ENCODE measurements at places on chromosomes 4 and X.

GRCh38 chrX:103918571-103919269 lies 43.7 kb upstream of the TMSB15B start:
- DNase-seq: peak; percentile 61

DNA sequence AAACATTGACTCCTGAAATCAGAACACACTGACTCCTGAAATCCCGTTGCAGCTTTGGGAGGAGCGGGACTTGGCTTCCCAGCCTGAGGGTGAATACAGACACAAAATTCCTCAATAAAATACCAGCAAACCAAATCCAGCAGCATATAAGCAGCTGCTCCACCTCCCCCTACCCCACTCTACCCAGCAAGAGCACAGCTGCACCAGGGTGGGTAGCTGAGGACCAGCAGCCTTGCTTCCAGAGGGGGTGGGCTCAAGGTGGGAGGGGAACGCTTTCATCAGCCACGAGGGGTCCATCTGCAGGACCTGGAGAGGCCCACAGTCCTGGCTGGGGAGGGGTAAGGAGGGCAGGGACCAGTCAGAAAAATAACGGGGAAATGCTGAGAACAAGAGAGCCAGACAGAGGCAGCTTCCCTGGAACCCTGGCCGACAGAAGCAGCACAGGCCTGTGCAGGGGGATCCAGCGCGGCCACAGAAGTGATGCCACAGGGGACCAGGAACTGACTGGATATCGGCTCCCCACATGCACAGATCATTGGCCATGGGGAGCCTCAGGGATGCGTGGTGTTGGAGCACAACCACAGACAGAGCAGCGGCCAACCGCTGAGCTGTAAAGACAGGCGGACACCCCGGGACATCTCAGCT lies 49.8 kb downstream of the FGFRL1 start:
- DNase-seq: no peak

GRCh38 chr4:6338175-6338950 lies 68.7 kb downstream of the WFS1 start:
- DNase-seq: no peak

DNA sequence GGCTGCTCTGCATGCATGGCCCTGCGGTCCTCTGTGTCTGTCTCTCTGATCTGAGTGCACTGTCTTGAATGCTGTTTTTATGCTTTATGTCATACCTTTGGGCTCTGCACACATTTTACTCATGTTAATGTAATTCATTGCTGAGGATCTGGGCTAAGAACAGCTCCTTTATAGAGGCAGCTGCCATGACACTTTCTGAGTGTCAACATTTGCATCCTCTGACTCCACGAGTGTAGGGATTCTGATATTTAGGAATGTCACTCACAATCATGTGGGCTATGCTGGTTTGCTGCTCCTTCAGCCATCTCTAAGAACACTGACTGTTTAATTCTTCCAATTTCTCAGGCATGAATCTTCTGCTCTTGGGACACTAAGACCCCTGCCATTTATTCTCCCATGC lies 192.2 kb upstream of the CPEB2 start:
- no peak for DNase-seq

DNA sequence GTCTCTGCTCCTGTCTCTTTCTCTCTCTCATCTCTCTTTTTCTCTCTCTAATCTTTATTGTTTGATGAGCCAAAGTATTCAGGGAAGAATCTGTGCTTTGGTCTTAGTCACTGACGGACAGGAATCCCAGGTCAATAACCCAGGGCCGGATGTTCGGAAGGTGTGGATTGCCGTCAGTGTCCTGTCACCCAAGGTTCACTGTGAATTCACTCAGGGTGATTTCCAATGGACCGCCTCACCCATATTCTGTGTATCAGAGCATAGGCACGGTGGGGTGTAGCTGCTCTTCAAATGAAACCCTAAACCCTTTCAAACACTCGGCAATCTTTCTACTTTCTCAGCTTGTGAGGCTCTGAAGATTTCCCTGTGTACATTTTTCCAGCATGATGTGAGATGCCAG lies 144.6 kb upstream of the GPC4 start:
- DNase-seq: no peak

- DNase-seq: peak; percentile 57
Observed at GRCh38 chrX:1581132-1581531, 10.3 kb upstream of the AKAP17A start.

DNA sequence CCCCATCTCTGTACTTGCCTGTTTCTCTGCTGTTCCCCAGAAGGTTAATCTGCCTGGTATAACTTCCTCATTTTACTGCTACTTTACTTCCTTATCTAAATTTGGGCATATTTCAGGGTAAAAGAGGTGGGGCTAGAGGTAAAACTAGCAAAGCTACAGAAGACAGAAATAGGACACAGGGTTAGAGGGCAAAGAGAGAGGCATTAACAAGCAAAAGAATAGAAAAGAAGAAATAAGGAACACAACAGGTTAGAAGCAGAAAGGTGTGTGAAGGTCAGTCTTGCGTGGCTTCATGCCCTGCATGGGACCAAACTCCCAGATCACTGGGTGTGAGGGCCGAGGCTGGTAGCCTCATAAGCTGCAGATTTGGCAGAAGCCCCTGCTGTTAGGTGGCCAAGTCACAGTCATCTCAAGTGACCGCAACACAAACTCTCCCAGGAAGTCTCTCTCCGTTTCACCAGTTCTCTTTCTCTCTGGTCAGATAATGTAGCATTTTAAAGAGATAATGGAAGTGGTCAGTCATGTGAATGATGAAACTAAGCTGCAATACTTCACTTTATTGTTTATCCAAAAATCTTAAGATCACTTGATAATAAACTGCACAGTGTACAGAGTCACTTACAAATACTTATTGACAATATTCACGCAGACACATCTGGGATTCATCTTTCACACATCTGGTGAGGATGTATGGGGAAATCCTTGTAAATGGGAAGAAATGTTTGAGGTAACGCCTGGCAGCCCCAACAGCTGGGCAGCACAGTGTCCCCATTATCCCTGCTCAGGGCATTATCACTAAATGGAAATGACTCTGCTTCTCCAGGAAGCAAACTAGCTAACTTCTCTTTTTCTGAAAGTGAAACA lies 16.4 kb downstream of the TMEM154 start:
- DNase-seq: no peak

- DNase-seq: no peak
Observed at GRCh38 chr4:173697840-173698239, 167.8 kb upstream of the HAND2 start.

- DNase-seq: no peak
Observed at GRCh38 chr4:153488006-153488891, 22.1 kb downstream of the TMEM131L start.

GRCh38 chrX:69813677-69814076 lies 197.8 kb downstream of the EDA start:
- no peak for DNase-seq

DNA sequence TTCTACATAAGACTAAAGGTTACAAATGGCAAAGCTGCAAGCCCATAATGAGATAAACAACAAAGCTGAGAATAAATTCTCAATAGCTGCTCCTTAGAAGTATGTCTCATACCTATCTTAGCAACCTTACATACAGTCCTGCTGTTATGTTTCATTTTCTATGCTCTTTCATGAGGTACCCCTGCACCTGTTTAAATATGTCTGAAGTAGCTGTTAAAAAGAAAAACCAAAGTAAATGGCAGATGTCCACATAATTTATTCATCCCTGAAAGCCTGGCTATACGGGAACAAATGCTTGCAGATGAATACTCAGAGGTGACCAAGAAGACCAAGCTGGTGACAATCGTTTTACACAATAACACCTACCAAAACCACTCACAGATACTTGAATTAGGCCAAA lies 22.5 kb downstream of the PPA2 start:
- DNase-seq: no peak

- DNase-seq: no peak
Observed at GRCh38 chr4:138277133-138277532, 35.0 kb upstream of the SLC7A11 start.

GRCh38 chrX:6768881-6769280 lies 234.0 kb upstream of the VCX3A start:
- no peak for DNase-seq

- no peak for DNase-seq
Observed at GRCh38 chr4:88706574-88706973, 8.9 kb upstream of the NAP1L5 start.

- no peak for DNase-seq
Observed at GRCh38 chr4:92305148-92305877, 1.5 kb downstream of the GRID2 start.

DNA sequence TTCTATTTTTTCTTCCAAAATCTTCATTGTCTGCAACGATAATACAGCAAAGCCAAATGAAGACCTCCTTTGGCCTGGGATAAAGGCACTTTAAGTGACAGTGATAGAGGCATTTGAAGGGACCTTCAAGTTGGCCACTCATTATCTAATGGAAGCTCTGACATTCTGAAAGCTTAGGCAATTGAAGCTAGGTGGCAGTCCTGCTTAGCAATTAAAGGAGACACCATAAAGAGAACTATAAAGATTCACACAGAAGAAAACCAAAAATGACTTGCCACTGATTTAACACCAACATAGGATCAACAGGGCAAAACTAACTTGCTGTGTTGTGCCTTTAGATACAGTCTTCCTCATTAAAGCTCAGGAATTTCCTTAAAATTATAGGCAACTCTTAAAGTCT lies 103.3 kb upstream of the TSPAN7 start:
- DNase-seq: no peak

GRCh38 chr4:159608436-159608835 lies 505.6 kb downstream of the RAPGEF2 start:
- DNase-seq: no peak

DNA sequence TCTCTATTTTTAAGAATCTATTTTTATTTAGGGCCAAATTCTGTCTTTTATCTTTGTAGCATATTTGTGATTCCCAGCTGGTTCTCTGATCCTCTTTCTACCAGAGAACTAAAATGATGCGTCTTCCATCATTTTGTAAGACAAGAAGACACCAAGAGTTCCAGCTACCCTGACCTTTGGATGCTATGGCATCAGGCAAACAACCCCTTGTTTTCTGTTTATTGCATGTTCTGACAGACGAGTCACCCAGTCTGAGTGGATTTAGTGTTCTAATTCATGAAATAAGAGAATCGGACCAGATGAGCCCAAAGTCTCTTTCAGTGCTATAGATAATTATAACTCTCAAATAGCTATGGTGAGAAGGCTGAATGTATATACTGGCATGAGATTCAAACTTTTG lies 69.7 kb downstream of the ZFYVE28 start:
- DNase-seq: no peak
